ENCODE measurements at places on chromosomes 12 and 14.

- DNase-seq, result no peak
These were observed 86.4 kb downstream of the EML1 start for GRCh38 chr14:99879401-99880295.

- DNase-seq, result no peak
These were observed 354.8 kb downstream of the GALC start for GRCh38 chr14:87638196-87638595.

DNA sequence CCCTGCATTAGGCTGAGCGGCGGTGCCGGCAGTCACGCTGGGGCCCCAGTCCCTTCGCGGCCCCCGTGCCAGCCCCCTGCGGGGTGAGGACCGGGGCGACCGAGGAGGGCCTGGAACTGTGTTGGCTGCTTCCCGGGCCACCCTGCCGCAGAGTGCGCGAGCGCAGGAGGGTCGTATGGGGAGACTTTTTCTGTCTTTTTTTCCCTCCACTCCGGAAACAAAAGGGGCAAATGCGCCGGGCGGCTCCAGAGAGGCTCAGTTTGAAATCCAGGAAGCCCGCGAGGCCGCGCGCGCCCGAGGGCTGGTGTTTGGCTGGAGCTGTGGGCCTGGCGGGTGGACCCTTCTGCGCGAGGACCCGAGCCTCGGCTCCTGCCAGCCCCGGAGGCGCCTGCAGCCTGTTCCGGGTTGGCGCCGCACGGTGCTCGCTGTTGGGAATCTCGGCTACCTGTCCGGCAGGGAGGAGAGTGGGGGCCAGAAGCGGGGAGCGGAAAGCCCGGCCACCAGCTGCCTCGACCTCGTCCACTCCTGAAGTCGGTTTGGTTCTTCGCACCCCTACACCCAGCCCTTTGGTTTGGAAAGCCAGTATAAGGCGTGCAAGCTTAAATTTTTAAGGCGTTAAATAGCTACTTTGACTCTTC lies 638 bp downstream of the PLEKHG3 start:
- DNase-seq, result no peak

GRCh38 chr12:113021500-113021899 lies 35.0 kb upstream of the DTX1 start:
- no peak for DNase-seq

DNA sequence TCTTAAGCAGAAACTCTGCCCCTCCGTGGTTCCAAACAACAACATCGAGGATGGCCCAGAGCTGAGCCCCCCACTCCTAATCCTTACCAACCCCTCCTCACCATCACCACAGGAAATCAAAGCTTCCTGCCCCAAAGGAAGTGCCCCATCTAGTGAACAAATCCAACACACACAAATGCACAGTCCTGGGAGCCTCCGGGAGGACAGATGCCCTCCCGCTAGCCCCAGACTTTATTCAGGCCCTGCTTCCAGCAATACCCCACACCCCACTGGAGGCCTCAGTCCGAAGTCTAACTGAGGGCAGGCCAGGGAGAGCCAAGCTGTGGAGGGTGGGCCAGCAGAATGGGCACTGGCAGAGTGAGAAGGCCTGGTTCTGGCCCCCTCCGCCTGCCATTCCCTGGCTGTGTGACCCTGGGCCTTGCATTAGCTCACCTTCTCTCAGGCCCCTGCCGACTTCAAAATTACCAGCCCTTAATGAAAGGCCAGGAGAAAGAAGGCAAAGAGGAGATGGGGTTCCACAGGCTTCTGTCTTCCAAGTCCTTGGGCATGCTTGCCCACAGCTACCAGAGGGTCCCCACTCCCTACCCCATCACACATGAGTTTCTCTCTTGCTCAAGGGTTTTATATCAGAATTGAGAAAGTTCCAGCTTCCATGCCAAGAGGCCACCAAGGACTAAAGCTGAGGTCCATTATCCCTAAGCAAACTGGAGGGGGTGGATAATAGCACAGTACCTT lies 2.3 kb downstream of the HDAC7 start:
- no peak for DNase-seq

DNA sequence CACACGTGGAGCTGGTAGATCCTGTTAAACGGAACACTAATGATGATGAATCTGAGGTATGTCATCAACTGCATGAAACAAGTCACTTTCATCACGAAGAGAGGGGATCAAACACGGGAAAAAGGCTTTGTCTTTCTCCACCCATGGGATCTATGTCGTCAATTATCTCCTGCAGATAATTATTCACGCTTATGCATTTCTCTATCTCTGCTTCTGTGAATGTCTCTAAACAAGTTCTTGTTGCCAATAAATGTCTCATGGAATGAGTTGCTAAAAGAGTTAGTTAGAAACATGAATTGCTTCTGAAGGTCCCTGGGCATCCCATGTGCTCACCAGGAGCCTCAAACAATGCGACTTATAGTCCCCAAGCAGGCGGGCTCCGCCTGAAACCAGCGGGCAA lies 1228.2 kb upstream of the TMEM132C start:
- DNase-seq, result no peak

DNA sequence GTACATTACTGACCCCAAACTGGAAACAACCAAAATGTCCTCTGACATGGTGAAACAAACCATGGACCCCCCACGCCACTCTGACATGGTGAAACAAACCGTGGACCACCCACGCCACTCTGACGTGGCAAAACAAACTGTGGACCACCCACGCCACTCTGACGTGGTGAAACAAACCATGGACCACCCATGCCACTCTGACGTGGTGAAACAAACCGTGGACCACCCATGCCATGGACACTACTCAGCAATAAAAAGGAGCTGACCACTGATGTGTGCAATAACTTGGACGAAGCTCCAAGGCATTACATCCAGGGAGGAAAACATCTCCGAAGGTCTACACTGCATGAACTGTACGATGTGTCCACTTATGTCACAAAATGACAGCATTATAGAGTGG lies 3.1 kb upstream of the GOLGA3 start:
- DNase-seq, result no peak

- DNase-seq, result no peak
These were observed 50.2 kb downstream of the SETD3 start for GRCh38 chr14:99430491-99430890.

- no peak for DNase-seq
These were observed 237.9 kb downstream of the IPO8 start for GRCh38 chr12:30457621-30458289.

- DNase-seq, result no peak
These were observed 2.9 kb upstream of the PTHLH start for GRCh38 chr12:27975222-27976136.

DNA sequence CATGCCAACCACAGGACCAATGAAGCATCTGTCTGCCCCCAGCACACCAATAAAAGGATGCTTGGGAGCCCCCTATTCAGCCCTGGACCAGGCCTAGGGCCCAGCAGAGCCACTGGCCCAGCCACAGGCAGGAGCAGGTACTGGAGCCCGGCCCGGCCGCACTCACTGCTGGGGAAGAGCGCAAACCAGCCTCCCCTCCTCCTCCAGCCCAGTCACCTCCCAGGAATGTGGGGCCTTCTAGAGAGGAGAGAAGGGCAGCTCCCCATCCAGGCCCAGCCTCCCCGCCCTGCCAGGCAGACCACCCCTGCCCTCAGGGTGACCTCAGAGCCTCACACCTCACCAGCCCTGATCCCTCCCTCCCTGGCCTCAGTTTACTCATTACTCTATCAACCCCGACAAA lies 56.2 kb downstream of the CCNK start:
- DNase-seq, result no peak

DNA sequence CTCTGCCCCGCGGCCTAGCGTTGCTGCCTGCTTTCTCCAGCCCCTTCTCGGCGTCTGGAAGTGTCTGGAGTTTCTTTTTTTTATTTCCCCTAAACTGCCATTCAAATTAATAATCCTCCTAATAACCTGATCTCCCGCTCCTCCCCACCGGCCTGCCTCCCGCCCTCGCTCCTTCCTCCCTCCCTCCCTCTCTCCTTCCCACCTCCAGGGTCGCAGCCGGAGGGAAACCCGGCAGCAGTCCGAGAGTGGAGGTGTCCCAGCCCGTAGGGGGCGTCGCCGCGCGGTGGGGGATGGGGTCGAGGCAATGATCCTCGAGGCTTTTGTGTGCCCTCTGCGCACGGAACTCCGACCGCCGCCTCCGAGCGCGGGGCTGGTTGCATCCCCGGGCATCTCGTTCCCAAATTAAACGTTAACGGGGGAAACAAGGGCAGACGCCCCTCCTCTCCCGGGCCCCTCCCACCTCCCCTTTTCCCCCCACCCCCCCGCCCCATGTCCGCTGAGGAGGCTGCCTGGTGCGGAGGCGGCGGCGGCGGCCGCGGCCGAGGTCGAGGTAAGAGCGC lies 1.0 kb upstream of the SOCS2 start:
- no peak for DNase-seq

DNA sequence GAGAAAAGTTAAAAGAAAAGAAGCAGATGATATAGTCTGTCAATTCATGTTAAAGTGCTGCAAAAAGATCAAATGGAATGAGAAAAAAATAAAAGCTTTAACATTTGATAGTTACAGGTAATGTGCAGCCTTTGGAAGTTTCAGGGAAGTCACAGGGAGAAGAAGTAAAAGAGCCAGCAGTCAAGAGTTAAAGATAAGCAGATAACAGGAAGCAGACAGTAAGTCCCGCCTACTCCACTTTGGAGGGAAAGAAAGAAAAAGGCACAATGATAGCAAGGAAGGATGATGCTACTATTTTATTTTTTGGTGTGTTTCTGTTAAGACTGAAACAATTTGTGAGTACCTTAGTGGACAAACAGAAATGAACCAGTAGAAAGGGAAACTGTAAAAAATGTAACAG lies 111.1 kb upstream of the KRR1 start:
- DNase-seq, result no peak

- DNase-seq, result no peak
These were observed 112.5 kb downstream of the CCER1 start for GRCh38 chr12:90842477-90842876.

GRCh38 chr12:67881565-67881964 lies 107.7 kb upstream of the IFNG-AS1 start:
- no peak for DNase-seq

GRCh38 chr14:91400696-91401095 lies 16.9 kb downstream of the CCDC88C start:
- no peak for DNase-seq

- DNase-seq, result no peak
These were observed 20.8 kb downstream of the MLXIP start for GRCh38 chr12:122099280-122099749.

DNA sequence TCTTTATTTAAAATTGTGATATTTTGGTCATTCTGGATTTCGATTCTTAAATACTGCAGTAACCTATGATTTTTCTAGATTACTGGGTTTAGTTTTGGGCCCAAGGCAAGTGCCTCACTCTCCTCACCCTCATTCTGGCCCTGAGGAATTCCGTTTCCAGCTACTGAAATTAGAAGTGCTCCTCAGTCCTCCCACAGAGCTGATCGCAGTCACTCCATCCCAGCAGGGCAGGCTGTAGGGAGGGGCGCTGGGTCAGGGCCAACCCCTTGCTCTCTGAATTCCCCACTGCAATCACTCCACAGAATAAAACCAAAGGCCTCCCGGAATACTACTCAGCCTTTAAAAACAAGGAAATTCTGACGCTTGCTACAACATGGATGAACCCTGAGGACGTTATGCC lies 66.5 kb upstream of the DIO3 start:
- DNase-seq, result no peak

DNA sequence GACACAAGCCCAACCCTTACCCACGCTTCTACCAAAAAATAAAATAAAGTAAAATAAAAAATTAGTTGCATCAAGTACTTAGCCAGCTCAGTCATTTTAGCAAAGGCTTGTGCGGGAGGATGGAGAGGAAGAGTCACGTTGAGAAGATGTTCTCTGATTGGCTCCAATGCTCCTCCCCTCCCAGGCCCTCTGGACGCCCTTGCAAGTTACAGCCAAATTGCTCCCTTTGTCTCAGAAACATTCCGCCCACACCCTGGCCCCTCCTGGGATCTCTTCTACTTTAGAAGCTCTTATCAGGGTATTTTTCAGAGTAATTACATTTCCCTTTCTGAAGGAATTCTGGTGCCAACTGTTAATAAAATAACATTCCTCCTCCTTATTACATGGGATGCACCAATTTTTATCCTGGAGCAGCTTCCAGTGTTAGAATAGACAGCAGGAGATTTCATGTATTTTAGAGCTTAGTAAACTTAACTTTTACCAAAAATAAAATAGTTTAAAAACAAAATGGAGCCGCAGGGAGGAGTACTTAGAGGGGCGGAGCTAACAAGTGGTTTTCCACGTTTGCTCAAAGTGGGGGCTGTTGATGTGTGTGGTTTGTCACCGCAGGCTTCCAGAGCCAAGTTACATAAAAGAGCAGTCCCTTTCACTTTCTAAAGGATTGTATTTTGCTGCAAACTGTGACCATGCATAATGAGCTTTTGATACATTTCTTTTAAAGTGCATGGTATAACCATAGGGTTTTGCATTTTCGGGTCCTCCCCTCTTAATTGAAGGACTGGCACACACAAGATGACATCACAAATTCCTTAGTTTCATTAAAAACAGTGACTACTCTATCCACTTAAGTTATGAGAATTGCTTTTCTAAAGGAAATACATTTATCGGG lies 71.7 kb upstream of the RAP1B start:
- DNase-seq, result peak; percentile 4

DNA sequence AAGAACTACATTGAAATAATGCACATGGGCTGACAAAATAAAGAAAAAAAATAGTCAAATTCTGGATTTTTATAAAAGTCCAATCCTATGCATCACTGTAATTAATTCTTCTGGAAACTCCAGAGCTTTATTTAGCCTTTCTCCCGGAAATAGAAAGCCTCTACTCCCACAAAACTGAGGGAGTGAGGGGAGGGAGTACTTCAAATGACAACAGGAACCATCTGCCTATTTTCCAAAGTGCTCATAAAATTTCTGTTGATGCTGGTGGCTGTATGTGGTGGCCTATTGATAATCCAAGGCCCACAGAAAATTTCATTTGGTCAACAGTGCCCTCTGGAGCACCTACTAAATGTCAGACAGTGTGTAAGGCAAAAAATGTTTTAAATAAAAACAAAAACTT lies 64.6 kb downstream of the KIF21A start:
- no peak for DNase-seq

GRCh38 chr14:23160924-23161522 lies 22.4 kb downstream of the SLC7A8 start:
- no peak for DNase-seq

DNA sequence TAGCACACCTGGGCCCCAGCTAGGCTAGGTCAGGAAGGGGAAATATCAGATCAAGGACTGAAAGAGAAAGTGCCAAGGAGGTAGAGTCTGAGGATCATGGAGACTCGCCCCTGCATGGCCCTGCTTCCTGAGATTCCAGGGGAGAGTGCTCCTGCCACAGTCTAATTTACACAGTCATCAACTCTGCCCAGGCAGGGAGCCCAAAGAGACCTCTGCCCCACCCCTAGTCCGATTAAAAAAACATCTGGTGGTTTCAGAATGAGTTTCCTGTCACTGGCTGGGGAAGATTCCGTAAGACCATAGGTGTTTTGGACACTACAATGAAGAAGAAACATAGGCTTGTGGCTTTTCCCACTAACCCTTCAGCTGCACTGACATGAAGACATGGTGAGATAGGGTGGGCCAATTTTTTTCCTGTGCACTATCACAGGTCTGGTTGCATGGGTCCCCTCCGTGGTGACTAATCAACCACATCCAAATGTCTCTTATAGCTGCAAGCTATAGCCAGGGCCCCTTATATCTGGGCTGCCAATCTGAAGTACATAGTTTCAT lies 31.5 kb upstream of the GZMB start:
- peak; percentile 2 for DNase-seq

- no peak for DNase-seq
These were observed 9.7 kb downstream of the MPHOSPH9 start for GRCh38 chr12:123223241-123223668.
